Kidney epithelial cell (primary cell): ENCODE measurements at places on chromosomes 5 and 9.

- peak; percentile 21 for DNase-seq
Observed at GRCh38 chr9:79489261-79490000, 82.3 kb upstream of the TLE4 start.

DNA sequence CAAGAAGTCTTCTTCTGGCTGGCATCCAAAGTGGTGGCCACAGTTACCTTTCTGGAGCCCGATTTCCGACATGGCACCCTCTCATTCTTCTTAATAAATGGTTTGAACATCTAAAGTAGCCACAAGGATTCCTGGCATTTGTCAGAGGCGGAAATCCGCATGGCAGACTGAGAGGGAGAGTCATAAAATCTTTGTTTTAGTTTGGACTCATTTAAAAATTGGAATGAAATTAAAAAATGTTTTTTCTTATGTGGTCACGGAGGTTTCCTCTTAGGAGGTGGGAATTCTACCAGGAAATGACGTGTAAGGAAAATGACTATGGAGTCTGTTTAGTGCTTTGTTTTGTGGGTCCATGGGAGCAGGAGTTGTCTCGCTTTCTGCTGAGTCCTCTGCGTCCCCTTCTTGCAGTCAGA, 133.0 kb upstream of the PTCH1 start:
- DNase-seq, result no peak

- no peak for DNase-seq
Observed at GRCh38 chr5:59390989-59391388, 502.5 kb downstream of the PDE4D start.

DNA sequence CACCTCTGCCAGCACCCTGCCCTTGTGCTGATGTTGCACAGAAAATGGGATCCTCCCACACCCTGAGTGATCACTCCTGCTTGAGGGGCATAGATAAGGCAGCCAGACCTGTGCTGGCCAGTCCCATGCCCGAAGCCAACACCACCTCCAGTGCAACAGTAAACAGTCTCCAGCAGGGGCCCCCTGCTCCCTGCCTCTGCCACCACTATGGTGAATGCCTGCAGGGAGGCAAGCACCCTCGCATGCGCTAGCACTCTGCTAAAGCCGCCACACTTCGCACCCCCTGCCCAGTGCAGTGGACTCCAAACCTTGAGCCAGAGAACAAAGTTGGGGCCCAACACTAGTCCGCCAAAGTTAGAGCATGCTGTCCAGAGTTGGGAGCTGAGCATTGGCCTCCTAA, 118.7 kb downstream of the PJA2 start:
- no peak for DNase-seq

DNA sequence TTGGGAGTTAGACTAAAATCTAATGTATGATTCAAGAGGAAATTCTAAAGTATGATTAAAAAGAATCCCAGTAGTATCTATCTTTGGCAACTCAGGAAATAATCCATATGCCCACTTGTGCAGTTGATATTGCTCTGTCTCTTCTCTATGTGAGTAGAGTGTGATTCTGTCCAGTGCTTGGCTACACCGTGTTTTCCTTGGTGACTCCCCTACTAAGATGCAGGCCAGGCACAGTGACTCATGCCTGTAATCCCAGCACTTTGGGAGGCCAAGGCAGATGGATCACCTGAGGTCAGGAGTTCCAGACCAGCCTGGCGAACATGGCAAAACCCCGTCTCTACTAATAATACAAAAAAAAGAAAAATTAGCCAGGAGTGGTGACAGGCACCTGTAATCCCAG, 495.4 kb downstream of the MAT2B start:
- DNase-seq, result no peak
